ENCODE measurements at places on chromosomes 1 and 21.

- DNase-seq = no peak
Observed at GRCh38 chr1:6127587-6128163, 52.4 kb downstream of the CHD5 start.

DNA sequence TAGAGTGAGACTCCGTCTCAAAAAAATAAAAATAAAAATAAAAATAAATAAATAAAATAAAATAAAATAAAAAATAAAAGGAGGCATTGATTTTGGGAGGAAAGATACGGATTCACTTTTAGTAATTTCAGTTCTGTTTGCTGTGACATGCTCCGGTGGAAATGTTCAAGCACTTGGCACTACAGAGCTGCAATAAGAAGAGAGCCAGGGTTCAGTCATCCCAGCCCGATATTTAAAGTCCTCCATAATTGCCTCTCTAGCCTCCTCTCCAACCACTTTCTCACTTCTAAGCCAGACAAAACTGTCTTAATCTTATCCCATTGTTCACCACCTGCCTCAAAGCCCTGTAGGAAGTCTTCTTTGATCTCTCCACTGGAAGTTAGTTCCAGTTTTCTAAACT lies 55.0 kb upstream of the MACF1 start:
- DNase-seq = no peak

- DNase-seq = no peak
Observed at GRCh38 chr1:221497046-221497445, 244.8 kb downstream of the DUSP10 start.

DNA sequence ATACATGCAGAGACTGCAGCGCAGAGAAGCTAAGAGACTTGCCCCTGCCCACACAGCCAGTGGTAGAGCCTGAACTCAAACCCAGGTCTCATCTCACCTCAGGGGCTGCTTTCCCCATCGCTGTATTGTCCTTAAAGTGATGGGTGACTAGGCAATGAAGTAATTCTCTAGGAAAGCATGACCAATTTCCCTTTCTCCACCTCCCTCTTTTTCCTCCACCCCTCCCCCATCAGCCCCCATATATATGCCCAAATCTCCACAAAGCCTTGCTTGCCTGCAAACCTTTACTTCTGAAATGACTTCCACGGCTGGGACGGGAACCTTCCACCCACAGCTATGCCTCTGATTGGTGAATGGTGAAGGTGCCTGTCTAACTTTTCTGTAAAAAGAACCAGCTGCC lies at the start of gene IL24:
Gene IL24 (plus strand): TSS at position 269 of the 400 bp plus-strand sequence. CDS start 390 bp downstream, outside the sequence.
- no peak for DNase-seq

DNA sequence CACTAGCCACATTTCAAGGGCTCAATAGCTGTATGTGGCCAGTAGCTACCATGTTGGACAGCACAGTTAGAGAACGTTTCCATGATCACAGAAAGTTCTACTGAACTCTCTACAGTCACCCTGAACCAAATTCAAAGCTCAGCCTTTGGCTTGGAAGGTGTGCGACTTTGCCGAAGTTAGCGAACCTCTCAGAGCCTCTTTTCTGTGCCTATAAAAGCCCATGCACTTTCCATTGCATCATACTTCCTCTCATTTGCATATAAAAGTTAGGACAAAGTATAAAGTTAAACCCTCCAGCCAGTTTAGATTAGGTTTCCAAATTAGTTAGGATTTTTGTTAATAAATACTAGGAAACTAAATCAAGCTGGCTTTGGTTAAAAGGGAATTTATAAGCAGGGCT lies 4.7 kb upstream of the SLC1A7 start:
- DNase-seq = no peak

DNA sequence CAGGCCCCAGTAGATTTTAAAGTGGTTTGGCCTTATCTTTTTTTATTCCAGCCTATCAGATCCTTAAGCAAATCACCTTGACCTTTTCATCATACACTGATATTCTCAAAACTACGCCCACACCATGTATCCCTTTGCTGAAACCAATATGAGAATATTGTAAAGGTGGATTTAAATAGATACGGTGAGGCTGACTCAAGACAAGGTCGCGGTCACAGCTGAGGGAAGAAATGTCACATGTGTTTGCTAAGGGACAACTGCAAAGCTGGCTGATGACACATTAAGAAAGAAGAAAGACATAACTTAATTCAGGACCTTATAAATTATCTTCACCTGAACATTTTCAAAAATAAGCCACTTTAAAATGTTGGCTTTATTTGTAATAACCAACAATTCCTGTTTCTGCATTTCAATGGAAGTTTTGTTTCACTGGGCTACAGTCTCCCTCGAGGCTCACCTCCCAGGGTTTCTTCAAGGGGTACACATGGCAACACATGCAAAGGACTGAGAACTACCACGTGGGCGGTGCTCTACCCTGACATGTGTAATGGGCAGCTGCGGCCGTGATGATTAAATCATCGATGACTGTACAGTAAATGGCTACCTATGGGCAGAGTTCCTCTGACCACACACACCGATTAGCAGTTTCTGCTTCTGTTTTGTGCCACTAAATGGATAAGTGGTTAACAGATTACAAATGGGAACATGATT lies 189.5 kb downstream of the SIPA1L2 start:
- DNase-seq = no peak

DNA sequence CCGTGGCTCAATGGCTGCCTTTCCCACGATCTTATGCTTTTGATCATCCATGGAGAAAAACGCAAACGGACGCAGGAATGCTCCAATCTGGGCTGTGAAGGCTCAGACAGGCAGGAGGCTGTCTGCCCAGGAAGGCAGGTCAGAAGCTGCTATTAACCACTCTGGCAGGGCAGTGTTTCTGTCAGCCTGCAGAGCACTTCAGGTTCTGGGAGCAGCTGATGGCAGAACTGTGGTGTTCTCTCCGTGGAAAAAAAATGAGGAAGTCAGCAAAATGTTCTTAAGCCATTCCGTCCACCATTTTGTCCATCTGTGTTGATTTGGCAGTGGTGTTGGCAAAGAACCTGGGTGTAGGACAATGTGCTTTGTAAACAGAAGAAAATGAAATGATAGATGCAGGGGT lies 91.7 kb downstream of the SIM2 start:
- DNase-seq = no peak

DNA sequence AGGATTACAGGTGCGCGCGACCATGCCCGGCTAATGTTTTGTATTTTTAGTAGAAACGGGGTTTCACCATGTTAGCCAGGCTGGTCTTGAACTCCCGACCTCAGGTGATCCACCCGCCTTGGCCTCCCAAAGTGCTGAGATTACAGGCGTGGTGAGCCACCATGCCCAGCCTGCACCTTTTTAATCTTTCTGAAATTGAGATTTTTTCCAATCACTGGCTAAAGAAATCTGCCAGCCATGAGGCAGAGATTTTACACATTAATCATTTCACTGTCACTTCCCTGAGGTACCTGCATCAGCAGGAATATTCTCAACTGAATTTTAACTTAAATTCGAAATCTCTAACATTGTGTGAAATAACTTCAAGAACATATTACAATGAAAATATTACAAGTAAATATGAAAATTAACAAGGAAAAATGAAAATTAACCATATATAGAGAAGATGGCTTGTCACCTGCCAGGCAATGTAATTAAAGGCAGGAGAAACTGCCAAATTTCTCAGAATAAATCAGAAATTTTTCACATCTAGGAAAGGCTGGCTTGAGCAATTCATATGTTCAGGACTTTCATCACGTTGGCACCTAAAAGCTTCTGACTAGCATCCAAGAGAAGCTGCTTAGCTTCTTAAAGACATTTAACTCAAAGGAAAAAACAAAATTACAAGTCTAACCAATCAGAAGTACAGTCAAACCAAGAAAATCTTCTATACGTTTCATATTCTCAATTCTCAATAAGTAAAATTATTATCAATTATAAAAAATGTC lies 5.9 kb downstream of the ANKRD13C start:
- DNase-seq = no peak

DNA sequence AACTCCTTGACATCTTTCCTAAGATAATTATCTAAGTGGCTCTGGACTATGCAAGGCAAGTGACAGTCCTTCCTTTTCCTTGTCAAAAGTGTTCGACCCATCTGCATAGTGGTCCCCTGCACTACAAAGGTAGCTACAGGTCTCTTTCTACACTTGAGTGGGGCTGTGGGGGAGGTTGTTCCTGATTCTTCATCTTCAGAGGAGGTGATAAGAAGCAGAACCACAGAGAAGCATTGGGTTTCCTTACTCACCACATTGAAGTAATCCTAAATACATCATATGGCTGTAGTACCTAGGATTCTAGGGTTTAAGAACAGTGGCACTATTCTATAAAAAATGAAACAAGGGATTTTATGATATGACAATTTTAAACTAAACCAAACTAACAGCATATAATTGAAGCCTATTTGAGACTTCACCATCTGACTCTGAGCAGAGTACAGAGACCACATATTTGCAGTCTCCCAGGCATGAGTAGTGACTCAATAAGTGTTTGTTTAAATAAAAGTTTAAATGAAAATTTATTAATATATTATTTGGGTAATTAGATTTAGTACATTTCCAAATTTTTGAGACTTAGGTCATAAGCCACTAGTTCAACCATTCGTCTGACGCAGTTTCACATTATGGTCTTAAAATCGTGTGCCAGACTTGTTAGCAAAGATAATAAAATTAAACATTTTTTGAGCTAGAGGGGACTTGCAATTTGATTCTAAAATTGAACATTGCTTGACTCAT lies 54.9 kb upstream of the NEK7 start:
- DNase-seq = no peak

GRCh38 chr1:59857679-59858354 lies 43.1 kb downstream of the HOOK1 start:
- no peak for DNase-seq

- DNase-seq = no peak
Observed at GRCh38 chr1:205856433-205856832, 6.5 kb upstream of the PM20D1 start.
